ENCODE measurements at places on chromosomes 1 and 21.

- DNase-seq, result no peak
Measured at GRCh38 chr1:232143315-232143886, 486.5 kb downstream of the SIPA1L2 start.

GRCh38 chr1:184682956-184683355, 71.7 kb downstream of the EDEM3 start:
- DNase-seq, result no peak

DNA sequence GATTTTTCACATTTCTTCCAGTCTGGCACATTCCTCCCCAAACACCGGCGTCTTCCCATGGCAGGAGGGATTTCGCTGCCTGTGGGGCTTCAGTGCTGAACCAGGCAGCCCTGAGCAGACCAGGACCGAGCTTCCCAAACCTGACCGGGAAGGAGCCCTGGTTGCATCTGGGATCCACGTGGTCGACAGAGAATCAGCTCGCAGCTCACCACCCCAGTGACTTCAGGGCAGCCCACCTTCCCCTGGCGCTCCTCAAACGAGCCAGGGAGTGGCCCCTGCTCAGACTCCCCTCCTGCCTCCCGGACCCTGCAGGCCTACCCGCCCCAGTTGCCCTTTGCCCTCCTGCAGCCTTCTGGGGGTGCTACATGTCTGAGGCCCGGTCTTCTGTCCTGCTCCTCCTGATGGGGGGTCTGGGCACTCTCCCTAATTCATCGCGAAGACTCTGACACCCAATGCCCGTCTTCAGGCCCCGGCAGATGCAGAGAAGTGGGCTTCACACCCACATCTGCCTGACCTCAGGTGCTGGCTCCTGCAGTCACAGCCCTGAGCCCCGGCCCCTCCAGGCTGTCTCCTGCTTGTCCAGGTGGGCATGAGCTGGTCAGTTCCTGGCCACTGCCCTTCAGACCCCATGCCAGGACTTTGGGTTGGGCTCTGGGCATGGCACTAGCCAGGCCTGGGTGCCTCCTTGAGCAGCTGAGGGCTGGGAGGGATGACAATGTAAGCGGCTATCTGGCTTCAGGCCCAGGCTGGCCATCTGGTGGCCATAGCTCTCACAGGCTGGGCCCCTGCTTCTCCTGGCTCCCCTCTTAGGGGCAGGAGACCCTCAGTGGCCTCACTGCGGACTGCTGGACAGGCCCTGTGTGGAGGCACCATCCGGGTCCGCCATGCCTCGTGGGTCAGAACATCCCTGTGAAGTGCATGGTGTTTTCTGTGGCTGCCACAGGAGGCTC, 26.1 kb upstream of the PRSS38 start:
- DNase-seq, result no peak

GRCh38 chr1:33656467-33657005, 184.1 kb downstream of the ZSCAN20 start:
- DNase-seq, result no peak

DNA sequence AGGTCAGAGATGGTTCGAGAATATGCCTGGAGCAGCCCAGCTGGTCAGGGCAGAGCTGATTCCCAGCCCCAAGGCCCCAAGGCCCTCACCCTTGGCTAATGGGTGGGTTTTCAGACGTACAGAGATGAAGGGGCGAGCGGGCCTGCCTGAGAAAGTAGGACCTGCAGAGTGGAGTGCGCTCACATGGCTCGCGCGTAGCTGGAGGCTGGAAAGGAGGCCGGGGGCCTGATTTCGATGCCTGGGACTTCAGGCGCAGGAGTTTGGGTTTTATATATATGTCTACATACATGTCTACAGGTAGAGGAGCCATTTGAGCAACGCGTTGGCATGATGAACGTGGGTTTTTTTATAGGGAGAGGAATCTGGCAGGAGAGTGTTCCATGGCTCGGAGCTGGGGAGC, 8.9 kb downstream of the COQ8A start:
- no peak for DNase-seq

DNA sequence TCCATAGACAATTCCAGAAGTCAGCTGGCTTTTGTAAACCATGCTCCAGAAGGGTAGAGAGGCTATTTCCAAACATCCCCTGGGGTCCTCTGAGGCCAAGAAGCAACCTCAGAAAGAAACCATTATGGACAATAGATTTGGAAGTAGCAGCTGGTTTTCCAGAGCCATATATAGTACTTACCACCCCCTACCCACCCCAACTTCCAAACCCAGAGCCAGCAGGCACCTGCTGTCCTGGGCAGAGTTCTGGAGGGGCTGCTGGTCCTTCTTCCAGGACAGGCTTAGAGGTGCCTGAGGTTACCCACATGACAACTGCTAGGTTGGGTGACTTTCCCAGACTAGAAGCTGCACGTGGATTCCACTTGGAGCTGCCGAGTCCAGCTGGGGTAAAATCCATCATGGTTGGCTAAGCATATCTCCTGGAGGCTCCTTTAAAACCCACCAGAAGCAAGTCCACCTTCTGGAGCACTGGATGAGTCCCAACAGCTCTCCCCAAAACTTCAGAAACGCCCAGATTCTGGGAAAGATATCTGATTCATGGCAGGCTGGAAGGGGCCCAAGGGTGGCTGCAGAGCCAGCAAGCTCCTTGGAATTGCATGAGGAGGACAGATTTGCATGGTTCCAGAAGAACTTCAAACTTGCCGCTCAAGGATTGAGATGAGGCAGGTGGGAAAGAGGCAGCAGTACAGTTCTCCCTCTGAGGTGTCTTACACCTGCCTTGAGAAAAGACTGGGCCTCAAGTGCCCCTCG, 5.8 kb downstream of the MYCL start:
- DNase-seq, result no peak

DNA sequence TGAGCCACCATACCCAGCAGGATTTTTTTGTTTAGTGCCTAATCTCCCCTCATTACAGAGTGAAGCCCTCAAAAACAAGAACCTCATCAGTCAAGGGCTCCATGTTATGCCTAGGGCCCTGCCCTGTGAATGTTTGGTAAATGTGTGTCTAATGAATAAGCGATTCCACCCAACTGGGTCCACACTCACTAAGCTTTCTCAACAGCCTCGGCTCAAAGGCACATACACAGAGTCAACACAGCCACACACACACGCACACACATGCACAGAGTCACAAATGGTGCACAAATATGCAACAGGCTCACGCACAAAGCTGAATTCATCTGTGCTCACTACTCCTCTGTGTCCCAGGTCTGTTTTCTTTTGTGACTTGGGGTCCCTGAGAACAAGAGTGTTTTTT, 11.7 kb upstream of the SYNC start:
- no peak for DNase-seq

- no peak for DNase-seq
Measured at GRCh38 chr1:177045151-177045550, 119.4 kb downstream of the ASTN1 start.

DNA sequence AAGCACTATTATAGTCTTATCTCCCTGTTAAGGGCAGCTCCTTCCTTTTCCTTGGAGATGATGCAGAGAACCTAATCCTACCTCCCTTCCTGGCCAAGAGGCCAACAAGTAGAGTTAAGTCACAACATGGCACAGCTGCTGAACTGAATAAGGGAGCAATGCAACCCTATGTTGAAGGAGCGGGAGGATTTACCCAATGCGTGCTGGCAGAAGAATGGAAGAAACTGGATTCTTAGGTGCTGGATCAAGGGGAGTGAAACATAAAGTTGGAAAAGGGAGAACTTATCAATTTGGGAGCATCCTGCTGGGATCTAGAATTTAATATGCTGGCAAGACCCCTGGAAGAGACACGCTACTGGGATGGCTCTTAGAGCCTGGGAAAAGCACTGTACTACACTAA, 12.0 kb upstream of the HUNK start:
- DNase-seq, result no peak

- no peak for DNase-seq
Measured at GRCh38 chr1:245686006-245686405, 531.2 kb downstream of the KIF26B start.

DNA sequence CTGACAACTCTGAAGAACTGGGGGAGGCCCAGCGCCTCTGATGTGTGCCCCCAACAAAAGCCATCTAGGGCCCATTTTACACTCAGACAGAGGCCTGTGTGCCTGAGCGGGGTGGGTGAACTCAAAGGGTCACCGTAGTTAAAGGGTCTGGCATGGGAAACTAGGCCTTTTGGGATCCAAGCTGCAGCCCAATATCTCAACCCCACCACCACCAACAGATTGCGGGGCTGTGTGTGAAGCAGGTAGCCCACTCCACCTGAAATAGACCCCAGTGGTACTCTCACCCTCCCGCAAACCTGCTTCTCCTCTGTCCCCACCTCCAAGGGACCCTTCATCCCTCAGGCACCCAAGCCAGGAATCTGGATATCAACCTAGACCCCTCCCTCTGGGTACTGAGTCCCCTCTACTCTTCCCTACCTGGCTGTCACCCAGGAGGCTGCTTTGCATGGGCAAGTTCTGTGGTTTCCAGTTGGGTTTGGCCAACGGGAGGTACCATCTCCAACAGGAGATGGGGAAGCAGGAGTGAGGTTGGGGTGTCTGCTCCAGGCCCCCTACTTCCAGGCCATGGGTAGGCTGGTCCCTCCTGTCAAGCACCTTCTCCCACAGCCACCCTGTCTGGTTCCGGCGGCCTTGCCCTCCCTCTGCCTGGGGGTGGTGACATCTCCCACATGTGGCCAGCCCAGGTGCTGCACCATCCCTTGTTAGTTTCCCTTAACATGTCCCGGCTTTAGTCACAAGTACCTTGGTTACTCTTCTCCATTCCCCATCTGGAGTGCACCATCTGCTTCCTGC, 35.2 kb upstream of the LRP8 start:
- no peak for DNase-seq

GRCh38 chr1:207463021-207463420, 8.9 kb downstream of the CR2 start:
- DNase-seq, result no peak

DNA sequence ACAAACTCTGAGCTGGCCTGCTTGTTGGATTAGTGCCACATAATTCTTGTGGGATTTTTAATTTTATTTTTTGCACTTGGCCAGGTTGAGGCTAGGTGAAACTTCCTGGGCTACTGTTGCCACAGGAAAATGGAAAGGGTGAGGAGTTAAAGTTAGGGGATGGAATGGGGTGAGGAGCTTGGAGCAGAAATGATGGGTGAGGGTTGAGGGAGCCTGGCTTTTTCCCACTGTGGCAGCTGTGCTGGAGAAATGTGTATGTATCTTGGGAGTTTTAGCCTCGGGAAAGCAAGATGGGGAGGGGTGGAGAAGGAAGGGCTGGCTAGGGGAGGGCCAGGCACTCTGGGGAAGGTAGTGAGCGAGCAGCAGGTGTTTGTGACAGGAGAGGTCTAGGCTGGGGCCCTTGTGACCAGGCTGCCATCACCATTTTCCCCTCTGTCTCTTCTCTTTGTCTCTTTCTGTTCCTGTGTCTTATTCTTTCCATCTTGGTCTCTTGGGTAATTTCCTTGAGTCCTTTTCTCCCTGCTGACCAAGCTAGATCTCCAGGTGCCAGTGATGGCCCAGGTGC, 2.0 kb downstream of the ZNF687 start:
- no peak for DNase-seq

DNA sequence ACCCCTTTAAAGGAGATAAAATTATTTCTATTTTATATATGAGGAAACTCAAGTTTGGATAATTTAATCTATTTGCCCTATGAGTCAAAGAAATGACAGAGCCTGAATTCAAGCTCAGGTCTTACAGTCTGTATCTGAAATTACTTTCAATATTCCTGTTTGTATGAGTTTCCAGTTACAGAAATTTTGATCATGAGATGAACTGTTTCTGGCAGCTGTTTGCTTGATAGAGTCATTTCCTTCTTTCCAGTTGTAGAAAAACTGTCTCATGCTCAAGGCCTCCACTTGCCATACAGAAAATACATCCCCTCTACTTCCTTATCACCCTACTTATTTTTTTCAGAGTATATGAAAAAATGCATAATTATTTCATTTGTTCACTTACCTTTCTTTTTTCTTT, 87.6 kb downstream of the PTPRC start:
- DNase-seq, result peak; percentile 40

GRCh38 chr1:209102120-209102519, 481.4 kb upstream of the CAMK1G start:
- DNase-seq, result no peak

DNA sequence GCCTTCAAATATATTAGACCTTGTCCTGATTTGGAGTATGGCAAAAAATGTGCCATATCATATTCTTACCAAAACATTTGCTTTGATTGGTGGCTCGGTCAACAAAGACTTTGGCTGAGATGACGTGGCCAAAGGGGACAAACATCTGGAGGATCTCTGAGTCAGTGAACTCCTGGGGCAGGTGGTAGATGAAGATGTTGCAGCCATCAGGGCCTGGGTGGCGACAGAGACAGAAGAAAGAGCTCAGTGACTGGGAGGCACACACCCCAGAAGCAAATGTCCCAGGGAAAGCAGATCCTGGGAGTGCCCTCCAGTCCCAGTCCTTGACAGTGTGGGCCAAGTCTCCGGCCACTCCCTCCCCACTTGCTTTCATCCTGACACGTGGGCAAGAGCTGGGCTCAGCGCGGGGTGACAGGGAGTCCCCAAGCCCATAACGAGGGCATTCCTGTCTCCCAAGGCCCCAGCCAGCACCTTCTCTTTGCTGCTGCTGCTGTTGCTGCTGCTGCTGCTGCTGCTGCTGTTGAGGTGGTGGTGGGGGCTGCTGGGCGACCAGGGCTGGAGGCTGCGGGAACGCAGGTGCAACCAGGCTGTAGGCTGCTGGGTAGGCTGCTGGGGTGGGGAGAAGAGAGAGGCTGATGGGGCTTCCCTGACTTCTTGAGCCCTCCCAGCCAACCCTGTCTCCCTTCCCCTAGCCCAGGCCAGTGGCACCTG, 10.7 kb downstream of the CELF3 start:
- DNase-seq, result no peak

DNA sequence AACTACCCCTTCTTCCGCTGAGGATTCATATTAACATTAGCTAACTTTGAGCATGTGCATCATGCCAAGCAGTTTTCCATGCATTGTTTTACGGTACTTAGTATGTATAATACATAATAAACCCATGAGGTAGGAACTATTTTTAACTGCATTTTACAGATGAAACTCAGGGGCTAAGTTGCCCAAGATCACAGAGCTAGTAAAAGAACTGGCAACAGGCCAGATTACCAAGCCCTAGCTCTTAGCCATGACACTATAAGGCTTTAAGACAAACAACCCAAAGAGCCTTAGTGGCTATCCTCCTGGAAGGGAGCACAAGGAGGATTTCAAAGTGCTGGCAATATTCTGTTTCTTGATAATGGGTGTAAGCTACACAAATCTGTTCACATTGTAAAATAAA, 6.1 kb downstream of the AK2 start:
- DNase-seq, result no peak
